AML-193 (cell line): ENCODE measurements at places on chromosomes 2 and 18.

DNA sequence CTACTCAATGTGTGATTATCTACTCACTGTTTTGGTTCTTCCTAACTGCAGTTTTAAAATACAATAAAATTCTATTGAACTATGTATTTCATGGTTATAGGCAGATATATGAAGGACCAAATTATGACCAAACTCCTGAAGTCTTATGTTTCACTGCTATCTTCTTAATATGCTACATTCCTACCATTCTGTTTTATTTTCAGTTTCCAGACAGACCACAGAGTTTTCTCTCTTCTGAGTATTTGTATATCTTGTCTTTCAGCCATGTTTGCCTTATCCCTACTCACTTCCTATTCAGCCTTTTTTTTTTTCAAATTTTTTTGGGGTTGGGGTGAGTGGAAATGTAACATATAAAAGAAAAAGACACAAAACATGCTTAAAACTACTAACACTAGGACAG, 6.3 kb downstream of the RFTN2 start:
- no peak for DNase-seq

DNA sequence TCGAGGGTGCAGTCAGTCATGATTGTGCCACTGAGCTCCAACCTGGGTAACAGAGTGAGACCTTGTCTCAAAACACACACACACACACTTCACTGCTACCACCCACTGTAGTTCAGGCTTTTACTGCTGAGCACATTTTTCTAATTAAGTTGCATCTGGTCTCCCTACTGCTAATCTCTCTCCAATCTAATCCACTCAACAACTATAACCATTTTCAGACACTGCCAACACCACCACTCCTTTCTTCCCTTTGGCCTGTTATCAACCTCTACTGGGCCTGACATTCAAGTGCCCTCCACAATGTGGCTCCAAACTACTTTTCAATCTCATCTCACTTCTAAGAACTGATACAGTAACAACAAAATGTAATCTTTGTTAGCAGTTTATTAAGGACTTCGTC, 44.8 kb downstream of the RMP24 start:
- no peak for DNase-seq

DNA sequence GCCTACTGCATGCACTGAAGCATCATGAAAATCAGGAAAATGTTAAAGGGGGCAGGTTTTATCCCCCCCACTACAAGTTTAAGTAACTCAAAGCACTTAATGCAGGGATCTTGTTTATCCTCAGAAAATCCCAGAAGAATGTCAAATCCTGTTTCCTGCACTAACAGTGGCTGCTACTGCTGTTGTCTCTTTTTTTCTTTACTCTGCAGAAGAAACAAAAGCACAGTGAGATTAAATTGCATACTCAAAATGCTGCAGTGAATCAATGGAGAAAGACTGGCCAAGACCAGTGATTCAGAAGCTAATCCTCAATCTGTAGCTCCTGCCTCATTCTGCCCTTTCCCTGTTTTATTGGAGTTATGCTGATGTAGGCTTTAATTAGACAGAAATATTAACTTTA, 332.3 kb upstream of the FIGN start:
- DNase-seq: no peak

DNA sequence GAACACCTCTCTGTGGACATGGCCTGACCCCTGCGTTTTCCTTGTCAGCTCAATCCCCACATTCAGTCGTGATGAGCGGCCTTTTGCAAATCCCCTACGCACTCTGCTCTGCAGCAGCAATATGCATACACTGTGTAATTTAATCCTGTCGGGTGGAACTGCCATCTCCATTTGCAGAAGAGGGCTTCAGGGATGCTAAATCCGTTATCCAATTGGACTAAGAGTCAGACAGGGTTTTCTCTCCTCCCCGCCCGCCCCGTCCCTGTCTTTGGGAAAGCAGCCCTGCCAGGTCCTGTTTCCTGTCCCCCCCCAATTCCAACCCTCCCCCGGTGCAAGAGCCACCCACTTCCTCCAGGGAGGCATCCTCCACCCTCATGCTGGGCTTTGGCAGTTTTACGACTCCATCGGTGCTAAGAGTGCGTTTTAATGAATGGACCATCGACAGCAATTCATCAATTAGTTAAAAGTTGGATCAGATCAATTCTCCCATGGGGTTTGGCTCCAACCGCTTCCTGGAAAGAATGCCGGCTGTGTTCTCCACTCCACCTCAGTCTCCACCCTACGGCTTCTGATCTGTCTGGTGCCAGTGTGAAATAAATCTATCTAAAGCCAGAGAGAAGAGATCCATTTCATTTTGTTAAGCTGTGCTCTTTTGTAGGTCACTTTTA, 53.5 kb upstream of the ASAP2 start:
- DNase-seq: no peak

GRCh38 chr2:234825616-234826015, 126.2 kb upstream of the SH3BP4 start:
- DNase-seq: no peak

DNA sequence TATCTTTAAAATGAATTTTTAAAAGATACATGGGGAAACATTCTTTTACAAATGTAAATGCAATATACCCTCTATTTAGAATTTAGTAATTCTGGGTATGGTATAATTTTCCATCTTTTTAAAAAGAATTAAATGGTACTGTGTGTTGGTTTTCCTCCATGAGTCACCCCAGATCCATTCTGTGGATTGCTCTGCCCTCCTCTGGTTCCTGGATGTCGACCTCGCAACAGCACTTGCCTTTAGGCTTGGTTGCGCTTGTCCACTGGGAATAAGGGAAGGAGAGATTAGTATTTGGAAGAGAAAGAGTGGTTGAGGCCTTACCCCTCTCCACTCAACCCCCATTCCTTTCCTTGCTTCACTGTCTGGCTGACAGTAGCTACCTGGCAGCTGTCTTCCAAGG, 90.4 kb downstream of the FTCDNL1 start:
- no peak for DNase-seq

GRCh38 chr2:69624131-69624530, 19.4 kb downstream of the AAK1 start:
- peak; percentile 68 for DNase-seq

- no peak for DNase-seq
Observed at GRCh38 chr18:77254711-77255405, 5.2 kb downstream of the GALR1 start.

DNA sequence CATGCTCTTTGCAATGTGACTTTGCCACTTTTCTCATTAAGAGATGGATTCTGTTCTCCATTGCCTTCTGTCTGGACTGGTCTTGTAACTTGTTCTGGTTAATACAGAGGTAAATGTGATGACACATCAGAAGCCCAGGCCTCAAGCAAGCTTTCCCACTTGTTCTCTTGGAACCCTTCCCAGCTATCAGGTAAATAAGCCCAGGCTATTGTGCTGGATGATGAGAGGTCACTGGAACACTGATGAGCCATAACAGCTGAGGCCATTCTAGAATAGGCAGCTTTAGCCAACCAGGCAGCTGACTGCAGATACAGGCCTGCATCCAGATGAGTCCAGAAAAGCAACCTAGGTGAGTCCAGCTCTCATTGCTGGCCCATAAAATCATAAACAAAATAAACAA, 1007.0 kb upstream of the ACVR2A start:
- no peak for DNase-seq

- no peak for DNase-seq
Observed at GRCh38 chr2:16149349-16150243, 209.2 kb downstream of the MYCN start.

- DNase-seq: no peak
Observed at GRCh38 chr2:44821500-44821899, 120.0 kb upstream of the SIX3 start.

DNA sequence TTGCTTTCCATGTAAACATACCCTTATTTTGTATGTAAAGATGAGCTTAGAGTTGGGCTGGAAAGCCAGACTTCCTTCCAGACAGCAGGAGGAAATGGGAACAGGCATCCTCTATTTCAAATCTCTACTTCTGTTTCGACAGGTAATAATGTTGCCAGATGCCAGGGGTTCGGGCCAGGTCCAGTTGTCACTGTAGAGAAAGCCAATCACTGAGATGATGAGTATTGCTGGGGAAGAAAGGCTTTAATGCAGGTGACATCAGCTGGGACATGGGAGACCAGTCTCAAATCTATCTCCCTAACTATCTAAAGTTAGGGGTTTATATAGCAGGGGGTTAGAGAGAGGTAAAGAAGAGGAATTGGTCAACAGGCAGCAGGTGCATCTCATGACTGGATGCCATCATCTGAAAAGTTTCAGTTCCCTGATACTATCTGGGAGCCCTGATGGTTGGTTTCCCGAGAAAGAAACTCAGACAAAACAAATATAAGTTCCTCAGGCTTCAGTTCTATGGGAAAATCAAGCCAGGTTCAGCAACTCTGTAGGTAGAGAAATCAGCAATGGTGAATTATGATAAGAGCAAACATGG, 9.3 kb upstream of the MTCL1 start:
- DNase-seq: no peak

DNA sequence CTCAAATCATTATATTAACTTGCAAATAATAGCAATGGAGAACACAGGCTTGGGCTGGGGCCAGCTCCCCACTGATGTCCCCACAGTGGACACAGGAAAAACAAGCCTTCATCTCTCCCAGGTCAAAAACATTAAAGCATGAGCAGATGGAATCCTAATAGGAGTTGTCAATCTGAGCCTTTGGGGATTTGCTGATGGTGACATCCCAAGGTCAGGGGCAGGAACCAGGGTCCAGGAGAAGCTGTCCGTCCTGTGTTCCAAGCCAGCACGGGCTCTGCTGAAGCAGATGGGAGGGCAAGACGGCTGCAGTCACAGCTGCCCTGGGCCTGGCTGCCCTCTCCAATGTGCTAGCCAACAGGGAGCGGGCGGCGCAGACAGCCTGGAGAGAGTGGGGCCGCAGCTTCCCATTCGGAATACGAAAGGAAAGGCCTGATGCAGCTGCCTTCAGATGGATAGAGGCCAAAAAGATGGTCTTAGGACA, 135.5 kb downstream of the NDUFA10 start:
- DNase-seq: no peak

GRCh38 chr18:43571078-43571689, 293.9 kb upstream of the SYT4 start:
- peak; percentile 25 for DNase-seq

- no peak for DNase-seq
Observed at GRCh38 chr2:8549273-8549922, 132.5 kb upstream of the ID2 start.

GRCh38 chr18:31821545-31822171, 61.0 kb upstream of the SLC25A52 start:
- no peak for DNase-seq

DNA sequence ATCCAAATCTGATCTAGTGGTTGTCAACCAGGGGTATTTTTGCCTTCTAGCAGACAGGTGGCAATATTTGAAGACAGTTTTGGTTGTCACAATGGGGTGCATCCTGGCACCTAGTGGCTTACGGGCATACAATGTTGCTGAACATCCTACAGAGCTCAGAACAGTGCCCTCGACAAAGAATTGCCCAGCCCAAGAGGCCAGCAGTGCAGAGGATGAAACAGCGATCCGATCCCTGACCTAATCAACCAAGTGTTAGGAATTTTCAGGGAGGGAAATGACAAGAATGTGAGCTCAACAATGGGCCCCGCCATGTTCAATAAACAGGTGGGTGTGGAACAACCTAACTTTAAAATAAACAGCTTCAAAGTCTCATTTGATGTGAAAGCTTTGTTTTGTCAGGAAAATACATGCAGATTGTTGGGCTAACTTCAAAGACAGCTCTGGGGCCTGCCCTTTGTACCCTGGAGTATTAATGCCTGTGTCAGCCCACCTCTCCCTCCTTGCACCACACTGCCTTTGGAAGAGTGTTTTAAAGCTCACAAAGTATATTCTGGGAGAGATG, 22.5 kb upstream of the SCYGR5 start:
- DNase-seq: no peak

- peak; percentile 16 for DNase-seq
Observed at GRCh38 chr2:144330951-144331673, 188.8 kb downstream of the ZEB2 start.

GRCh38 chr18:42112657-42113420, 157.8 kb downstream of the PIK3C3 start:
- DNase-seq: no peak

DNA sequence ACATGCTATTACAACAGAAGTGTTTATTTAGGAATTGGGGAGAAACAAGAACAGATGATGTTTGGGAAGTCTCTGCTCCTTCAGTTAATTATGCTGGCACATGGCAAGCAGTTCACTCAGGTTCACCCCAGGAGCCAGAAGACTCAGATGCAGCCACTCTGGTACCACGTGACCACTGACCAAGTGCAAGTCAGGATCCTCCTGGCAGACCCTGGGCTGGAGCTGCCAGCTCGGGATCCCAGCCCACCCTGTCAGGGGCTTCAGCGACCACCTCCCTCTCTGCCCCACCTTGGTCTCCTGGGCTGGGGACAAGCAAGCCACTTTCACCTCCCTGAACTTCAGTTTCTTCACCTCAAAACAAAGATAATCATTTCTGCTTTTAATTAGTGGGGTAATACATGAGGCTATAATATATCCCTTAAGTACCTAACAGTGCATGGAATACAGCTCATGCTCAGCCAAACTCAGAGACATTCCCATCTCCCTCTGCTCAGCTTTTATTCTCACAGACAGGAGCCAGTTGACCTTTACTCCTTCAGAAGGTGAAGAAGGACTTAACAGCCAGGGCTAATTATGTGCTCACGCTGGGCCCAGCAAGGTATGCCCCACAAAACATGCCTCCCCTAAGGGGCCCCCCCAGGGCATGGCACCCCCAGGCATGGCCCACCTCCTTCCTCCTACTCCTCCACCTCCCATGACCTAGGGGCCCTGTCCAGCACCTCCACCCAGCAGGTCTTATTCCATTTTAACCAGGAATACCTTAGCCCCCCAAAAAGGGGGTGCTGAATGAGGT, 11.8 kb downstream of the CRACDL start:
- no peak for DNase-seq

DNA sequence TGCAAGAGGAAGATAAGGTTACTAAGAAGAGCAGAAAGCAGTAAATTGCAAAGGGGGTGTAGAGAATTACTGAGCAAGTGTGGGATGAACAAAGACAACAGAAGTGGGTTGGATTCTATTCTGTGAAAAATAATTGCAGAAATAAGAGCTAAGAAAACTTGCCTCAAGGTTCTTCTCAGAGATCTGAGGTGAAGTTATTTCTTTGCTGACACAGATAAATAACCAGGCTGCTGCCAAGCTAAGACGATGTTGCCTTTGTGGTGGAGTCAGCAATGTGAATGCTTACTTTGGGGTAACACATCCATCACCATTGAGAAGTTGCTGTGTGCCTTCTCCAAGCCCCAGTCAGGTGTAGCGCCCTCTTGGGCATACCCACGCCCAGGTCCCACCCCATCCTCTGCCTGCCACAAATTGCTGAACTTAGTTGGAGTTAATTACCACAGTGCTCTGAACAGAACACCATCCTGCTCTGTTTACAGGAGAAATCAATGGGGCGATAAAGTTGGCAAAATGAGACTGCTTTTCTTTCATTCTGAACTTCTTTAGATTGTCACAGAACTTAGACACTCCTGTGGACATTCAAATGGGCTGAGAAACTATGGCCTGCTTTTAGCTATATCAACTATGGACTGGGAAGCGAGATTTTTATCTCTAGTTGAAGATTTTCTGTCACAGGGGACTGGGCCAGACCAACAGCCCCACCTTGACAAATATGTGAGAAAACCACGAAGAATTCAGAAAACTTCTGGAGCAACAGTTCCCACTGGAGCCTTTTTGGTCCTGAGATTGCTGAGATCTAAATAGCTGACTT, 283.6 kb downstream of the TMX3 start:
- no peak for DNase-seq
